ENCODE measurements at places on chromosomes 3 and 15.

DNA sequence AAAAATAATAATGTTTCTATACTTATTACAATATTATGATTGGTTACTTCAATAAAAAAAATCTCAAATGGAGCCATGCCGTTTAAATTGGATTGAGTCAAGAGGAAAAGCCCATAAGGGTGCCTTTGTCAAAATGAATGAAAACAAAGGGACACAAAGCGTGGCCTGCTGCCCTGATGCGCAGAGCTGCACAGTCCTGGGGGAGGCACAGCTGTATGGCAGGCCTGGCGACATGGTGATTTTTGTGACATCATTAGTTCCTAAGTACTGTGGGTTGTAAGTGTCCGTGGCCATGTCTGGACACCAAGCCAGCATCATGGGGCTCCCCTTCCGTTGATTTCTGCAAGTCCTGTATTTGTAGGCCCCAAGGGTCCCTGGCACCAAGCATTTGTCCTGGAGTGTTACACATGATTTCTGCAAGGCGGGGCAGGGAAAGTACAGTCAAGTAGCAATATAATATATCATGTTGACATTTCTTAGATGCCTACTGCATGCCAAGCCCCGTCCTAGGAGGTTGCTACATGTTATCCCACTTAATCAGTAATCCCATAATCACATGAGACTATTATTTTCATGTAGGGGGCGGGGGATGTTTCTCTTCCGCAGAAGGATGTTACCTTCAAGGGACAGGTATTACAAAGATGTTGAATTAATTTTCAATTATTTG lies 59.7 kb downstream of the GHSR start:
- H3K36me3 ChIP-seq = no peaks in the 10 kb centered on the region
- no peaks in the 10 kb centered on the region for H3K27me3 ChIP-seq
- no peak overlapping the region for H3K27ac ChIP-seq
- DNase-seq = no peak
- H3K4me1 ChIP-seq = peaks cover 10% of the 10 kb centered on the region

DNA sequence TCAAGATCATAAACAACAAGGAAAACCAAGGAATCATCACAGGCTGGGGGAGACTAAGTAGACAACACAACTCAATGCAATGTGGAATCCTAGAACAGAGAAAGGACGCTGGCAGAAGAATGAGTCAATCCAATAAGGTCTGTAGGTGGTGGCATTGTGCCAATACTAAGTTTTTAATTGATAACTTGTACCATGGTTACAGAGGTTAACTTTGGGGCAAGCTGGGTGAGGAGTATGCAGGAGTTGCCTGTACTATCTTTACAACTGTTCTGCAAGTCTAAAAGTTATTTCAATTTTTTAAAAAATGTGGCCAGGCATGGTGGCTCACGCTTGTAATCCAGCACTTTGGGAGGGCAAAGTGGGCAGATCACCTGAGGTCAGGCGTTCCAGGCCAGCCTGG lies 46.2 kb downstream of the RORA start:
- H3K36me3 ChIP-seq = no peaks in the 10 kb centered on the region
- no peak for DNase-seq
- H3K4me3 ChIP-seq = no peak overlapping the region
- H3K4me1 ChIP-seq = peaks cover 3% of the 10 kb centered on the region
- no peak overlapping the region for H3K27ac ChIP-seq

DNA sequence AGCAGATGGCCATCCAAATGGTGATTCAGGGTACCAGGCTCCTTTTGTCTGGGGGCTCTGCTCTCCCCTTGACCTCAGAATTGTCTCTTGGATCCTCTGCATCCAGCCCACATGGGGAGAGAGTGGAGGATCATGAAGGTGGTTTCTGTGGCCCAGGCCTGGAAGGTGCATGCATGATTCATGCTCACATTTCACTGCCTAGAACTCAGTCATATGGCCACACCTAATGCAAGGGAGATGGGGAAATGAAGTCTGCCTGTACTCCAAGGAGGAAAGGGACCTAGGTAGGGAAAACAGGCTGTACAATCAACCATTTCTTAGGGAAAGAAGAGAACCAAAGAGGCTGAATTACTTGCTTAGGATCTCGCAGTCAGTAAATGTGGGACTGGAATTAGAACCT lies 15.1 kb downstream of the HRG start:
- H3K27ac ChIP-seq = no peak overlapping the region
- no peaks in the 10 kb centered on the region for H3K4me1 ChIP-seq

- H3K27me3 ChIP-seq = no peaks in the 10 kb centered on the region
- H3K36me3 ChIP-seq = no peaks in the 10 kb centered on the region
- DNase-seq = no peak
- no peak overlapping the region for H3K4me3 ChIP-seq
- peaks cover 12% of the 10 kb centered on the region for H3K4me1 ChIP-seq
These were observed 52.7 kb downstream of the CLDN18 start for GRCh38 chr3:138062626-138063025.

- no peaks in the 10 kb centered on the region for H3K36me3 ChIP-seq
- no peak for DNase-seq
These were observed 27.3 kb downstream of the SPTSSB start for GRCh38 chr3:161343986-161344385.
